ENCODE measurements at places on chromosomes 2 and 18.
A peak's percentile ranks its signal among the peaks of the same experiment; 100 is the strongest.

GRCh38 chr18:79587779-79588635 lies 91.6 kb upstream of the CTDP1 start:
- DNase-seq = no peak

DNA sequence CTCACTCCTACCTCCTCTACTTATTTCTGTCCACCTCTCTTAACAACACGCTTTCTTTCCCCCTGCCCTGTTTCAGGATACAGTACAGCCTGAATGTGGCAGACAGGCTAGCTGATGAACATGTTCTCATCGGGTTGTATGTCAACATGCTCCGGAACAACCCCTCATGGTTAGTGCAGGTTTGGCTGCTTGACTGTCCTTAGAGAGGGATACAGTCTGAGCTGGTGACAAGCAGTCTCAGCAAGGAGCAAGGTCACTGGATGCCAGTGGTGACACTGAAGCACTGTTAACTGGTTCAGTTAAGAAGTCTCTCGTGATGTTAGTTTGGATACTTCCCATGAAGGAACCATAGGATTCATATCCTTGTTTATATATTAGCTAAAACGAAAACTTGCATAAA lies 128.6 kb downstream of the DTNA start:
- no peak for DNase-seq

- DNase-seq = no peak
Observed at GRCh38 chr2:125004106-125004800, 979.2 kb downstream of the CNTNAP5 start.

DNA sequence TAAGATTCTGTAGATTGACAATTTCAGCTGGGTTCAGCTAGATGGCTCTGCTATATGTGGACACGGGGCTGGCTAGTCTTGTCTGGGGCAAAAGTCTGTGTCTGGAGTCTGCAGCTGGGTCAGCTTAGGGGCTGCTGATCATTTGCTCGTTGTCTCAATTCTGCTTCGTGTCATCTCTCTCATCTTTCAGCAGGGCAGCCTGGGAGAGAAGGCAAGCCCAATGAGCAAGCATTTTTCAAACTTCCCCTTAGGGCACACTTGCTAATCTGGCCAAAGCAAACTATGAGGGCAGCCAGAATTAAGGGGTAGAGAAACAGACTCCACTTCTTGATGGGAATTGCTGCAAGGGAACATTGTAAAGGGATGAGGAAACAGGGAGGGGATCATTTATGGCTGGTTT lies 462.6 kb downstream of the SLC4A3 start:
- no peak for DNase-seq

DNA sequence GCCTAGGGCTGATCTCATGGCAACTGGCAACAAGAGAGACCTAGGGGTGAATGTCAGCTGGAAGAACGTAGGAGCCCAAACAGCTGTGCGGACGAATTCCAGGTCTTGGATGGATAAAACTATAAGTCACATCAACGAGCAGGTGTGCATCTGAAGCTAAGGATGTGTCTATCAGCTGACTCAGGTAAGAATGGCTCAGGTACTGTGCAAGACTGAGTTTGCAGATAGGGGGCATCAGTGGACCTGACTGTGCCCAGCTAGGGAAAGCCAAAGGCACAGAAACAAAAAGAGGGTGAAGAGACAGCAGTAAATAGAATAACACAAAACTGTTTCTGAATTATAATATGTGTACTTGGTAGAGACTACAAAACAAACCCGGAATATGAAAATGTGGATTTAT lies 357.3 kb downstream of the ZEB2 start:
- peak; percentile 12 for DNase-seq

DNA sequence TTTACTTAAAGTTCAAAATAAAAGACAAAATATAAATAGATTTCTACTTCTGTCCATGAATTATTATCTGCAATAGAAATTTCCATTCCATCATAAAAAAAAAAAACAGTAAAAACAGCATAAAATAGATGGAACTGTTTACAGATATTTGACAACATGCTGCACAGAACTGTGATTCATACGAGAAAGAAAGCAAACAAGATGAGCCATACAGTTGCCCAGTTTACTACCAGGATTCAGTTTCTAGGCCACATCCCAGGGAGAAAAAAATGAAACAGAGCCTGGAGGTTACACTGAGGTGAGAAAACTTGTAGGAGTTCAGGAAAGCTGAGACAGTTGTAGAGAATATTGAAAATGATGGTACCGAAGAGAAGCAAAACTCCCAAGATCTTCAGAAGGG lies 1426.9 kb upstream of the ACVR2A start:
- no peak for DNase-seq

GRCh38 chr2:230106771-230107170 lies 38.0 kb upstream of the SLC16A14 start:
- DNase-seq = no peak

GRCh38 chr2:112259509-112260294 lies 4.9 kb upstream of the ZC3H8 start:
- peak; percentile 74 for DNase-seq

- DNase-seq = no peak
Observed at GRCh38 chr2:29250977-29251376, 135.8 kb downstream of the CLIP4 start.

GRCh38 chr2:8003462-8004075 lies 678.3 kb upstream of the ID2 start:
- DNase-seq = peak; percentile 98

DNA sequence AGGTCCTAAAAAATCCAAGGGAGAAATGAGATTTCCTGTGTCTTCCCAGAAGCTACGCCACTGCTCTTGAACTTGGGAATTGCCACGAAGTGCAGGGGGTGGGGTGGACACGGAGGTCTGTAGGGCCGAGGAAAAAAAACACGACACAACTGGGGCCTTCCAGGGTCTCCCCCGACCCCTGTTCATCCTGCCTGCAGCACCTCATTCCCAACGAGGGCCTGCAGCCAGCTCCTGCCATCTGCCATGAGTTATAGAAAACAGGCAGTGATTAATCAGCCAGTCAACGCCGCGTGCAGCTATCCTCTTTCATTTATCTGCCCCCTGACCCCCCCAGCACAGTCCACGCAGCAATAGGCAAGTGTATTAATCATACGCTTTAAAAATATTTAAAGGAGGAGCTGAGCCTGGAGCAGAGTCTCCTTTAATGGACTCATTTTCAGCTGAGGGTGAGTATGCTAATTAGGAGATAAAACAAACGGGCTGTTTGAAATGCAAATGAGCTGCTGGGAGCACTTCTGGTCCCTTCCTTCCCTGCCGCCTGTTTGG lies 209.9 kb downstream of the TFCP2L1 start:
- peak; percentile 97 for DNase-seq

DNA sequence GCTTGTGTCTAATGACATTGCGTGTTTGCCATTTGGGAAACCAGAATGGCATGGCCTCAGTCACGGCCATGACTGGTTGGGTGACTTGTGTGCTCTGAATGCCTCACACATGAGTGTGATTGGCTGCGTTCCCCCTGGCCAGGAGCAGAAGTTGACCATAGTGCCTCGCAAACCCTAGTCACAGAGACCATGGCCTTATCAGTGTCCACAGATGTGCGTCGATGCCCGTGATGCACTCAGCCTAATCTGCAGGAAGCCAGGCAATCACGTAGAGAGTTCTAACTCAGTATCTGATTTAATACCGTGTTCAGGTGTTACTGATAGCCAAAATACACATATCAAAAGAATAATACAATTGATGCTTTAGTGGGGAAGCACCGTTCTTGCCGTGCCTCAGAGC lies 64.0 kb downstream of the BOLA3 start:
- no peak for DNase-seq

- DNase-seq = no peak
Observed at GRCh38 chr2:66170744-66171330, 264.1 kb upstream of the MEIS1 start.

DNA sequence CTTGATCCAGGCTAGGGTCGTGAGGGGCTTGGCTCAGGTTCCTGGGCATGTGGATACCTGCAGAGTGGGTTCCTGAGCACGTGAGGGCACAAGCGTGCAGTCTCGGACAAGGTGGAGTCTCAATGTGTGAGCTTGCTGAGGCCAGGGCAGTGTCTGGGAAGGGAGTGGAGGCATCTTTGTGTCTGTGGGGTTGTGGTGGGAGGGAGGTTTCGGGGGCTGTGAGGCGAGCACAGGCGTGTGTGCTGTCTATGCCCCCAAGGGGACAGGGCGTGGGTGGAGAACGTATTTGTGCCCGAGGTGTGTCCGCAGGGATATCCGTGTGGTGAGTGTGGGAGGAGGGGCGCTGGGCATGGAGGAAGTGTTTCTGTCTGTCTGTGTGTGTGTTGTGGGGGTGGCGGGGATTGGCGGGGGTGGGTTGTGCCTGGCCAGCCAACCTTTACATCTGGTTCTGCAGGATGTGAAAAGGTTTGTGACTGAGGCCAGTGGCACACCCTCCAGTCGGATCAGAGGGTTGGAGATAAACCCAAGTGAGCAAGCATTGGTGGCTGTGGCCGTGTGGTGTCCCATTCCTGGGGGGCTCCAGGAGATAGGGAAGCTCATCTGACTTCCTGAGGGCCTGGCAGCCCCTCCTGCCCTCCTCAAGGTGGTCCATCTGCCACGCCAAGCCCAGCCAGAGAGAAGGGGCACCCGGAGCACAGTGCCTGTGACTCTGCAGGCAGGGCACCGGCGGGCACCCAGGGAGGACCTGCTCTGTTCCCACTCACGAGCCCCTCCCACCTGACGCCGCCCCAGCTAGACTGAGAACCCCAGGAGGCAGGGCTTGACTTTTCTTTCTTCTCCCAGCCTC lies 57.1 kb downstream of the ZFP36L2 start:
- DNase-seq = no peak

DNA sequence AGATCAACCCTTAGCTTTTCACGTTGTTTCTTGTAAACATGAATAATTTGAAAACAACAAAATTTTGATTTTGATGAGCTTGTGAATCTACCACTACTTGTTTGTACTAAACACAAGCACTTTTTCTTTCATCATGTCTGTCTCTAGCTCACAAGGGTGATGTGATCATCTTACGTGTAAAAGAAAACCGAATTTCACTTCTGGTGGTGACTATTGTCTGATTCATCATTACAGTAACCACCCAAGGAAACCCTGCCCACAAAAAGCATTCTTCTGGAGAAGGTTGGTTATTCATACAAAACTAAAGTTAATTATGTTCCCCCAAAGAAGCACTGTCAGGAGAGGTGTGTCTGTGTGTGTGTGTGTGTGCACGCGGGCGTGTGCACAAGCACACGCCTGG lies 285.4 kb downstream of the ZNF516 start:
- DNase-seq = no peak

DNA sequence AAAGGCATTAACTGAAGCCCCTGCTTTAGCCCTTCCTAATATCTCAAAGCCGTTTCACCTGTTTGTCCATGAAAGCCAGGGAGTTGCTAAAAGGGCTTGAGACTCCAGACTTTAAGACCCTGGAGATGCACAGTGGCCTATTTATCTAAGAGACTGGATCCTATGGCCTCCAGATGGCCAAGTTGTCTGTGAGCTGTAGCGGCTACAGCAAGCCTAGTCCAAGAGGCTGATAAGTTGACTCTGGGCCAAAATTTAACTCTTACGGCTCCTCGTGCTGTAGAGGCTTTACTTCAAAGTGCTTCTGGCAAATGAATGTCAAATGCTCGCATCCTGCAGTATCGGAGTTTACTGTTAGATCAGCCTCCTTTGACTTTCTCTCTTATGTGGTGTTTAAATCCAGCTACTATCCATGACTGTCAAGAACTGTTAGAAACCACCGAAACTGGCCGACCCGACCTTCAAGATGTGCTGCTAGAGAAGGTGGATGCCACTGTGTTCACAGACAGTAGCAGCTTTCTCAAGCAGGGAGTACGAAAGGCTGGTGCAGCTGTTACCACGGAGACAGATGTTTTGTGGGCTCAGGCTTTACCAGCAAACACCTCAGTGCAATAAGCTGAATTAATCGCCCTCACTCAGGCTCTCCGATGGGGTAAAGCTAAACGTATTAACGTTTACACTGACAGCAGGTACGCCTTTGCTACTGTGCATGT lies 336.7 kb upstream of the CNTNAP5 start:
- DNase-seq = no peak

DNA sequence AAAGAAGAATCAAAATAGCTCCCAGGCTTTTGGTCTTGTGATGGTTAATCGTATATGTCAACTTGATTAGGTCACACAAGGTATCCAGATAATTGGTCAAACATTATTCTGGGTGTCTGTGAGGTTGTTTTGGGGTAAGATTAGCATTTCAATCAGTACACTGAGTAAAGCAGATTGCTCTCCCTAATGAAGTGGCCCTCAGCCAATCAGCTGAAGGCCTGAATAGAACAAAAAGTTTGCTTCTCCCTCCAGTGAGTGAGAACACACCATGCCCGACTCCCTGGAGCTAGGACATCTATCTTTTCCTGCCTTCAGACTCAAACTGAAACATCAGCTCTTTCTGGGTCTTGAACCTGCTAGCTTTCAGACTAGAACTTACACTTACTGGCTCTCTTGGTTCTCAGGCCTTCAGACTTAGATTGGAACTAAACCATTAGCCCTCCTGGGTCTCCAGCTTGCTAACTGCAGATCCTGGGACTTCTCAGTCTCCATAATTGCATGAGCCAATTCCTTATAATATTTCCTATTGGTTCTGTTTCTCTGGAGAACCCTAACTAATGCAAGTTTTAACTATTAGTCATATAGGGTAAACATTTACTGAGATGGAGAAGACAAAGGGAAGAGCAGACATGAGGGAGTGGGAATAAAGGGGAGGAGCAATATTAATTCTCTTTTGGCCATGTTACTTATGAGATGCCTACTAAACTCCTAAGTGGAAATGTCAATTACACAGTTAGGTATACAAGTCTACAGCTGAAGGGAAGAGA lies 25.5 kb downstream of the LNPK start:
- DNase-seq = no peak

- DNase-seq = no peak
Observed at GRCh38 chr18:79574938-79575525, 104.6 kb upstream of the CTDP1 start.

GRCh38 chr2:105600949-105601794 lies 143.5 kb upstream of the NCK2 start:
- DNase-seq = no peak

GRCh38 chr2:127411653-127412369 lies 6.4 kb upstream of the PROC start:
- peak; percentile 33 for DNase-seq

GRCh38 chr2:64634345-64635267 lies 19.1 kb downstream of the SERTAD2 start:
- DNase-seq = no peak

- no peak for DNase-seq
Observed at GRCh38 chr2:171318463-171318934, 115.3 kb downstream of the METTL8 start.

GRCh38 chr18:59047321-59048047 lies 92.2 kb upstream of the SEC11C start:
- DNase-seq = no peak

DNA sequence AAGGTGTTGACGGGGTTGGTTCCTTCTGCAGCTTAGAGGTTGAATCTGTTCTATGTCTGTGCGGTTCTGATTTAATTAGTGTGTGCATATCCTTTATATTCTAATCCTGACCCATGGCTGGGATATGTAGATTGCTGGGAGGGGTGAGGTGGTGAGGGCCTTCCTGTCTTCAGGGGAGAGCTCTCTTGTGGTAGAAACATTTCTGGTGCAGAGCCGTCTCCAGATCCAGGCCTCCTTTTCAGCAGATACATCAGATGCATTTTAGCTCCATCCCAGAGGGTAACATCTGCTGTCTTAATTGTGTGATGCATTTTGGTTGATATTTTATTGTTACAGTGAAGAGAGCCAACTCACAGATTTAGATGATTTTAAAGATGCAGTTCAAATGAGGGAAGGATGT lies 227.8 kb downstream of the AGAP1 start:
- no peak for DNase-seq

- no peak for DNase-seq
Observed at GRCh38 chr2:120044336-120044735, 31.5 kb downstream of the EPB41L5 start.

GRCh38 chr2:166762746-166763145 lies 125.5 kb upstream of the XIRP2 start:
- no peak for DNase-seq
